AG20443 (cell line): ENCODE measurements at places on chromosomes 5 and 9.

DNA sequence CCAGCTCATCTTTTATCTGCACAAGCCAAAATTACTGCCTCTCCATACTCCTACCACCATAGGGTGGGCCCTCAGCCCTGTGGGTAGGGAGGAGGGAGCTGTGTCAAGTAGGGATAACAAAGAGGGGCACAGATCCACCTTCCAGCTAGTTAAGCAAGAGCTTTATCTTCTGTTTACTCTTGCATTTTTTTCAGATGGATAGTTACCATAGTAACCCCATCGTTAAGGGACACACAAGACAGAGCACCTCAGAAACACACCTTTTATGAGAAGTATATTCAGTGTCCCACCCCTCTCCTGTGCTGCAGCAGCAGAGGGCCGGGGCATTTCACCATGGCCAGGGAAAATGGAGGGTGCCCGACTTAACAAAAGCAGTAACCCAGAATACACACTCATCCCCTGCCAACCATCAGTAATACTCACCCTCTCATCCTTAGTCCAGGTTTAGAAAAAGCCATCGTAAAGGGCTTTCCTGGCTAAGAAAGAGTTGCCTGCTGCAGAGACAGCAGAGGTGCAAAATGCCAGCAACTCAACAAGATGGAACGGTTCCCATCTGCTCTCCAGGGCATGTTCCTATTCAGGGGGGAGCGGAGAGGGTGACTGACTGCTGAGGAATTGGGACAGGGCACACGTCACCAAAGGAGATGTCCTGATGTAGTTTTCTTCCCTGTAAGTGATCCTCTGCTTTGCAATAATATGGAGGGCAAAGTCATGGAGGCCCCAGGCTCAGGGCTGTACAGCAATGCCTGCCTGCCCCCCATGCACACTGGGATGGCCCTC, 25.1 kb downstream of the MACROH2A1 start:
- peak; percentile 29 for DNase-seq

- DNase-seq = no peak
These were observed 43.1 kb upstream of the C6 start for GRCh38 chr5:41256400-41256799.

DNA sequence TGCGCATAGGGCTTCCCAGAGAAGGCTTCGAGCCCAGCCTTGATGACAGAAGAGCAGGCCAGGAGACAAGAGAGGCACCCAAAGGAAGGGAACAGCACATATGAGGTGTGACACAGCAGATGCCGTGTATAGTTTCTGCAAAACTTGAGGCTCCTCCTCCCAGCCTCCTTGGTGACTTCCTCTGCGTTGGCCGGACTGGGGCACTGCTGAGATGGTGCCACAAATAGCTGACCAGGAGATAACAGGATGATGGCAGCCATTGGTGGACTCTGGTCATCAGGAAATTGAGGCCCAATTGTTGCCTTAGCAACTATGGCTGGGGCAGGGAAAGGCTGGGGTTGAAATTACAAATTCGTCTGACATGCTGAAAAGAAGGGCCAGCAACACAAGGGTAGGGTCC, 4.8 kb upstream of the ZNF79 start:
- DNase-seq = no peak

- DNase-seq = no peak
These were observed 19.5 kb downstream of the B4GALT1 start for GRCh38 chr9:33147416-33148169.

DNA sequence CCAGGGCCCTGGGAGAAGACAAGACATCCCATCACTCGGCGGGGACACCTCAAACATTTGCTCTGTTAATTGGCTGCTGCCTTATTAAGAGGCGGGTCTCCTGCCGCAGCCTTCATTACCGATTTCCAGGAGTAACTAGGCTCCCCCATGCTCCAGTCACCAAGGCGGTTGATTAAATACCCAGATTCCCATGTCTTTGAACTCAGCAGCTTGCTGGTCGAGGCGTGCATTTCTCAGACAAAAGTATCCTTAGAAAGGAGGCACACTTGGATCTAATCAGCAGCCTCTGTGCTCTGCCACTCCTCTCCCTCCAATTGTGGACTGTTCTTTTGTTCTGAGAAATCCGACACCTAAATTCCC, 228.8 kb downstream of the FSTL4 start:
- DNase-seq = no peak

DNA sequence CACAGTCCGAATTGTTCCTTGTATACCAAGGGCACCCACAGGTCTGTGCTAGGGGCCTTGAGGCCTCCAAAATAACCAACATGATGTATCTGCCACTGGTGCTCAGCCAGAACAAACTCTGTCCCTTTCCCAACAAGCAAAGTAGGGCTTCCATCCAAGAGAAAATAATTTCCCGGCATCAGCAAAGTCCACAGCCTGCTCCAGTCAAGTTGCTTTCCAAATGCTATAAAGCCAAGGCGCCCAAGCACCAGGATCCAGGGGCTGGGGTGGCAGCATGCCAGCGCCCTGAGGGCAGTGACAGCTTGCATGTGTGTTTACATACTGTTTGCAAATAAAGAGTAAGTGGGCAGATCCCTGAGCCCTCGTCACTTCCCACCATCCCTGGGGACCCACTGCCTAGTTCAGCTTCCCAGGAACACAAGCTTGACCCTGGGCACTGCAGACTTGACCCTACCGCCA, 155.9 kb downstream of the ERCC6L2 start:
- no peak for DNase-seq

- peak; percentile 7 for DNase-seq
These were observed 7.3 kb upstream of the SLC25A48 start for GRCh38 chr5:135826994-135827671.

DNA sequence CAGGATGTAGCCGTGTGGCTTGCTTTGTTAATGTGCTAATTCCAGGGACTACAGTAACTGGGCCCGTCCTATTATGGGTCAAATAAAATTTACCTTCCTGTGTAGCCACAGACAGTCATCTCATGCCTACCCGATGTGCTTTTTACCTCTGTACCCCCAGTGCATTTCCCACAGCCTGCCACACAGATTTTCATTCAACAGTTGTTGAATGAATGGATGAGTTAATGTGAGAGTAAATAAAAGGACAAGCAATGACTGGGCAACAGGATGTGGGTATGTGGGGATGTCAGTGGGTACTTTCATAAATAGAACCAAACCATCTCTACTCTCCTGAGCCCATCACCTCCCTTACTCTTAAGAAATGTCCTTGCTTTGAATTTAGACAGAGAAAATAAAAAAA, 441.2 kb upstream of the ZNF462 start:
- no peak for DNase-seq

GRCh38 chr9:116193636-116194035, 40.0 kb downstream of the PAPPA start:
- DNase-seq = peak; percentile 66

DNA sequence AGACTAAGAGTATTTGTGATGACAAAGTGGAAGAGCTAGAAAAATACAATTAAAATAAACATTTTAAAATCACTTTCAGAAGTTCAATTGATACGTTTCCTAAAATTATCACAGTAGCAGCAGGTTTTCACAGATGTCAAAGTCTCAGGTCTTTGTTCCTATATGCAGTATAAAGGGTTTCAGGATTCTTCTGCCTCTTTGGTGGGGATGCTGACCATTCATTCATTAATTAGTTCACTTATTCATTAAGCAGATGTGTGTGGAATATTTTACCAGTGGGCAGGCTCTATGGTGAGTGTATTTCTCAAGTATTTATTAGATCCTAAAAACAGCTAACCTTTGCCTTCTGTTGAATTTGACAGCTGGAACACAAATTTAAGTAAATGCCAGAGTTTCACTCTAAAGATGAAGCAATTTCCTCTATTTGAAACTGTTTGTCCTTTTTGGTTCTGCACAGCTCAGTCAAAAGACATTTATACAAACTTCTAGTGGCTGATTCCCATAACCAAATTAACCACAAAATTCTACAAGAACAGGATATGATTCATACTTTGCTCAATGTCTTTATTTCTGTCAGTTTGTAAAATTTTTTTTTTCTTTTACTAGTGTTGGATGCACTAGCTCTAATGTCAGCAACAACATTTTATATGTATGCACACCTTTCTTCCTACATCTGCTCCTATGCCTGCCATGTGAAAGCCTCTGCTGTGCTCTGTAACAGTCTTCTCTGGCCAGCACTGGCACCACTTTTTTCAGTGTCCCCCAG, 75.9 kb upstream of the PRR16 start:
- DNase-seq = peak; percentile 75

GRCh38 chr5:161165998-161166660, 314.1 kb upstream of the ATP10B start:
- DNase-seq = no peak

- no peak for DNase-seq
These were observed 31.8 kb downstream of the F2R start for GRCh38 chr5:76747706-76748105.

GRCh38 chr5:122219436-122220166, 90.3 kb downstream of the ZNF474 start:
- no peak for DNase-seq

GRCh38 chr9:135329571-135330306, 149.8 kb upstream of the PPP1R26 start:
- no peak for DNase-seq

GRCh38 chr9:38652486-38652885, 32.1 kb upstream of the ANKRD18A start:
- DNase-seq = no peak

GRCh38 chr5:162487528-162488525, 420.3 kb downstream of the GABRG2 start:
- no peak for DNase-seq

GRCh38 chr5:36878392-36879082, 2.0 kb downstream of the NIPBL start:
- DNase-seq = peak; percentile 54

DNA sequence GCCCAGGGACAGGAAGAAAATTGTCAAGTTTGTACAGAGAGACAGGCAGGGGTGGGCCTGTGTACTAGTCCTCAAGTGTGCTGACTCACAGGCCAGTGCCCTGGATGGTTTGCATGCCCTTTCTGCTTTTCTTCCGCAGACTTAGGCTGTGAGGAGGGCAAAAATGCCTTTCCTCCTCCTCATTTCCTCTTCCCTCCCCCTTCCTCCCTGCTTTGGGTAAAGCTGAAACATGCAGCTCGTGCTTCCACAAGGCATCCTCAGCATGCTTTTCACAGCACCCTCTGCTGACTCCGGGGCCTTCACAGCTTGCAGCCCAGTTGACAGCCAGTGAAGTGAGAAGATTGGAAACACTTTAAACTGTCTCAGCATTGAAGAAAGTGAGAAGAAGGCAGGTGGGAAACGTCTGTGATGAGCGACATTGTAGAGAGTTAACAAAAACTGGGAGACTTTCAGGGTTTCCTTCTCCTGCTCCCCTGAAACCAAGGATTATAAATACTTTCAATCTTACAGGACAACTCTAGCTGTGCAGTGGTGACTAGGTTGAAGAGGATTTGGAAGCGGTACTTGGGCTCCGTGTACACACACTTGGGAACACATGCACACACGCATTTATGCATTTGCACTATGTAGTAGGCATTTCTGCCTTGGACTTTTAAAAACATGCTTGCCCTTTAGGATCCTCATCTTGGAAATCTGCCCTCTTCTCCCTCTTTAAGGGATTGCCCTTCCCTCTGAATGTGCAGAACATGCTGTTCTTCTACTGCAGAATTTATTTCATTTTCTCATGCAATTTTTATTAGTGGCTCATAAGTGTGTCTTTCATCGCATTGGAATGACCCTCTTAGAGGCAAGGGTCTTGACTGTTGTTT, 138.8 kb downstream of the GRIA1 start:
- peak; percentile 85 for DNase-seq

GRCh38 chr9:110255463-110256379, 586 bp downstream of the TXN start:
- DNase-seq = peak; percentile 66

DNA sequence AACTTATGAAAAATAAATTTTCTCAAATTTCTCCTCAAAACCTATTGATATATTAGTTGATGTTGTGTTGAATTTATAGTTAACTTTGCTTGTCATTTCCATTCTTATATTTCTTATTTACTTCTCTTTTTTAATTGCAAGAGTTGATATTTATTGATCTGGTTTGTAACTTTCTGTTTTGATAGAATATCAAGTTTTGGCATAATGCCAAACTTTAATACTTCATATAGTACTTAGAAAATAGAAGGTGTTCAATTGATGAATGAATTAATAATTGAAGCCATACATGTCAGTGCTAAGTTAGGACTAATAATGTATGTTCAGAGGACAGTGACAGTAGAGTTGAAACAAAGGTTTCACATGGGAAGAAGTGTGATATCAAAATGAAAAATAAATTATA, 27.9 kb downstream of the ERCC6L2 start:
- DNase-seq = no peak

GRCh38 chr5:121273833-121274433, 577.7 kb upstream of the FTMT start:
- DNase-seq = peak; percentile 62

GRCh38 chr9:121486043-121486442, 13.6 kb downstream of the GGTA1 start:
- DNase-seq = no peak

GRCh38 chr9:79731171-79731890, 159.6 kb downstream of the TLE4 start:
- no peak for DNase-seq

- DNase-seq = no peak
These were observed 48.4 kb downstream of the DMRT2 start for GRCh38 chr9:1098551-1098950.

GRCh38 chr9:37936965-37937364, 33.0 kb upstream of the SLC25A51 start:
- DNase-seq = peak; percentile 85

DNA sequence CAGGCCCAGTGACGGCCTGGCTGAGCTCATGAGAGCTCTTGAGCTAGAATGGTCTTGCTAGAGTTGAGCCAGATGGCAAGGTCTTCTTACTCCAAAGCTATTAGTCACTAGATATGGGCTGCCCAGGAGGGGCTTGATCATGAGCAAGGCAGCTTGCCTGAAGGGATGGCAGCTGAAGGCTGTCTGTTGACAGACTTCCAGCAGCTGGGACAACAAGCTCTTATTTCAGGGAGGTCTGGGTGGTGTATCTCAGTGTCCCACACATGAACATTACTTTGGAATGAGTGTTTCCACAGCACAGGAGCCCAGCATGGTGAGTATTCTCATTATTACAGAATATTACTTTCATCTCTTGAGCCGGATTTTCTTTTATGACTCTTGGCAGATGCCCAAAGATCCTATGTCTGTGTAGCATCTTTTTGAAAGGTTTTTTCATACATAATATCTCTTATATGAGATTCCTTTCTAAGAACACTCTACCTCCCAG, 414.1 kb downstream of the ARHGEF28 start:
- peak; percentile 37 for DNase-seq

DNA sequence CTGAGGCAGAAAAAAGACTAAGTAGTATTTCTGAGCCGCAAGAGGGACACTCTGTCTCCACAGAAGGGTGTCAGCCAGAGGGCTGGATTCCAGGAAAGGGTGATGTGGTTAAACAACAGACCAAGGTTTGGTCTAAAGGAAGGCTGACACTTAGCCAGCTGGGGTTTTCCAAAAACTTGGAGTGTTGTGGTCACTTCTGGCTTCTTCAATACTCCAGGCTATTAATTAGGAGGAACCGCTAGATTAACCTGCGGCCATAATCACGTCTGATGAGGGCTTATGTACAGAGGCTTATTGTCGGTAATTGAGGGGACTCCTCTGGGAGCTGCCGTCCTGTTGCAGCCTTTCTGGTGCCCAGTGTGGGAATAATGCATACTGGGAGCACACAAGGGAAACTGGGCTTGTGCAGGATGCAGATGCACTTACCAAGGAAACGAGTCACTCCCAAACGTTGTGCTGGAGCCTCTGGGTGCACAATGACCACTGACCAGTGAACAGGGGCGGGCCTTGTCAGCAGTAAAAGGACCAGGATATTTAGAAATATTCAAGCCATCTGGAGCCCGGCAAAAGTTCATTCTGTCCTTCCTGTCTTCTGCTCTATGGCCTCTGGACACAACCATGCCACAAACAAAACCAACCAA, 70.2 kb upstream of the TUT7 start:
- peak; percentile 46 for DNase-seq
